GM19239 (cell line): ENCODE measurements at places on chromosomes 3 and 15.

- DNase-seq: no peak
Measured at GRCh38 chr3:127747066-127747465, 74.3 kb downstream of the ABTB1 start.

DNA sequence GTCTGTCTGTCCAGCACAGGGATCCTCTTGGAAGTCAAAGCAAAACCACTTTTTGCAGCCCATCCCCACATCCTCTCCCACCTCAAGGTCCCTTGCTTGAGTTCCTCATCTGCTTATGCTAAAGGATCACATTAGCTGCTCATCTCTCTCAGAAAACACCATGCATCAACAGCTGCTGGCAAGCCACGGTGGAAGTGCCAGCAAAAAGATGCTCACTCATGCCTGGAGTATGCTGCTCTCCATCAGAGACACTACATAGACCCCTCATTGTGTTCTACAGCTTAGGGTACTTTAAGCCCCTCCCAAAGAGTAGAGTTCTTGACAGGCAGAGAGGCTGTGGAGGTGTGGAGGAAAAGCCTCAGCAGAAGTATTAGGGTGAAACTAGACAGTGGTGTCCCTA lies 94.6 kb upstream of the COL8A1 start:
- DNase-seq: no peak

GRCh38 chr3:180747805-180748361 lies 68.6 kb upstream of the CCDC39 start:
- no peak for DNase-seq

DNA sequence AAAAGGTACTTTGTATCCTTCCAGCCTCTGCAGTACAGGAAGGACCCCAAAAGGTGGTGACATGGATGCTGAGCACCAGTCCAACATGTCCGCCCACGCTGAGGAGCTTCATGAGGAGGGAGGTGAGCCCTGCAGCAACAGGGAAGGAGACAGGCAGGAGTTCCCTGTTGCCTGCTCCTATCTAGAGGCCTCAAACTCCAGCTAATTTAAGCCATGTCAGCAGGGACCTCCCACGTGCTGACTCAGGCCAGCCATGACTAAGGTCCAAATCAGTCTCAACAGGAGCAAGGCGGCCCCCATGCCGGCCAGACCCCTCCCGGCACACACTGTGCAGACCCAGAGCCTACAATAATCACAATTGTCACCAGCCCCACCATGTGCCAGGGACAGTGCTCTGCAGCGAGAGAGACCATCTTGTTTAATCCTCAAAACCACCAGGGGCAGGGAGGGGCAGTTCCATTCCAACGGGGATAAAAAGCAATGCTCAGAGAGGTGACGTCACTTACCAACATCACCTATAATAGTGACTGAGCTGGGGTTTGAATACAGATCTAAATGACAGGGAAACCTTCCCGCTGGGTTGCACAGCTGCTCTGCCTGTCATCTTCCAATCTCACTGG lies 54.5 kb upstream of the GATA2 start:
- no peak for DNase-seq

- DNase-seq: no peak
Measured at GRCh38 chr3:136667081-136667480, 85.1 kb downstream of the STAG1 start.

- DNase-seq: no peak
Measured at GRCh38 chr3:162892921-162893793, 1396.5 kb downstream of the OTOL1 start.
